Activated CD8-positive, alpha-beta memory T cell treated with anti-CD3 and anti-CD28 coated beads for 4 hours (primary cell): ENCODE measurements at places on chromosomes 1 and 21.

- DNase-seq: no peak
These were observed 16.7 kb downstream of the PALMD start for GRCh38 chr1:99662539-99663080.

DNA sequence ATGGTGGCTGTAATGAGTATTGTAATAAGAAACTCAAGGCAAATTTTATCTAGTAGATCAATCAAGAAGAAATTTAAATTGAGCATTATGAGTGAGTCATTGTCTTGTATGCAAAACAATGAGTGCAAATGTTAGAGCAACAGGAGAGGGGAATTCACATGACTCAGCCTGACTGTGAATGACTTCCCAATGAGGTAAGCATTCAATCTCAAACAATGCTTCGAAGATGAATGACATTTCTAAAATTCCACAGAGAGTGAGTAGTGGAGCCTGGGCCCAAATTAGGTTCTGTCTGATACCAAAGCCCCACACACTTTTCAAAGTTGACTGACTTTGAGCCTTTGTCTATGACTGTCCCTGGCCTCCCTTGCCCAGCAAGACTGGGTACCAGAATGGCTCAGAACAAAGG is 738.0 kb downstream of the PTPRU start:
- DNase-seq: no peak

- DNase-seq: no peak
These were observed 738.9 kb upstream of the PTBP2 start for GRCh38 chr1:95982711-95983110.

DNA sequence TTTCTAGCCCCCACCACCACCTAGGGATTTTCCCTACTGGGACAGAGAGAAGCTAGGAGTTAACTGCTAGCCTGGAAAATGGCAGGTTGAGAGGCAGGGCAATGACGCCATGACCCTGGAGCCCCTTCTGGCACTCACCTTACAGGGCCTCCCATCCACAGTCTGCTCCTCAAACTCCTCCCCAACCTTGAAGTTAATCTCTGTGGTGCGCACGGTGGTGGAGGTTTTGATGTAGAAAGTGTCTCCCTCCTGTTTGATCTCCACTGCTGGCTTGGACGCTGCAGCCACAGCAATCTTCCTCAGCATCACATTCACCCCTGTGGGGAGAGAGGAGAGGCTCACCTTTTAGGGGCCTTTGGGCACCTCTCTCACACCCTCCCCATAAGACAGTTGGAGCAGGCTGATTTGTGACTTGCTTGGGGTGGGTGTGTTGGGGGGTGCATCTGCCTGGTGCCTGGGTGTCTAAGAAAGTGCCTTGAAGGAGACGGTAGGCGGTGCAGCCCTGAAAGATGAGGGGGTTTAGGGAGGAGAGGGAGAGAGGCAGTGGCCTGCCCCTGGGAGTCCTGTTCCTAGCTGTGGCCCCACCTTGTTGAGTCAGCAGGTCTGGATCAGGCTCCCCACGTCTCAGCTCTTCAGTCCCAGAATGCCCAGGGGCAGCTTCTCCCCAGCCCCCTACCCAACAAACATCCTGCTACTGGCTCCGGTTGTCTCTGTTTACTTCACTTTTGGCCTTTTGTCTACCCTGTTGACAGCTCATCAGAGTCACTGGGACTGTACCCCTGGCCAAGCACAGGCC is 4.4 kb downstream of the CRABP2 start:
- no peak for DNase-seq

DNA sequence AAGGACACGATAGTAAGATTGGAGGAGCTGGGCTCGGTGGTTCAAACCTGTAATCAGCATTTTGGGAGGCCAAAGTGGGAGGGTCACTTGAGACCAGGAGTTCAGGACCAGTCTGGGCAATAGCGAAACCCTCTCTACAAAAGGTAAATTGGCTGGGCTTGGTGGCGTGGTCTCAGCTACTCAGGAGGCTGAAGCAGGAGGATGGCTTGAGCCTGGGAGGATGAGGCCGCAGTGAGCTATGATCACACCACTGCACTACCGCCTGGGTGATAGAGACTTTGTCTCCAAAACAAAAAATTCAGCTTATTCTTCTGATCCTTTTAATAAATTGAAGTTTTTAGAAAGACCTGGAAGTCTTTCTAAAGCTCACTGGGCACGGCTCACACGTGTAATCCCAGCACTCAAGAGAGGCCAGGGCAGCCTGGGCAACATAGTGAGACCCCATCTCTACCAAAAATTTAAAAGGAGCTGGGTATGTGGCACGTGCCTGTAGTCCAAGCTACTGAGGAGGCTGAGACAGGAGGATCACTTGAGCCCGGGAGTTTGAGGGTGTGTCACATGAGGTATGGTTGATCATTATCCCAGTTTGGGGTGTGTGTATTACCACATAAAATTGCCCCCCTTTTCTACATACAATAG is 15.3 kb downstream of the MASP2 start:
- no peak for DNase-seq

GRCh38 chr1:83583351-83584014 is 415.4 kb downstream of the TTLL7 start:
- DNase-seq: no peak

DNA sequence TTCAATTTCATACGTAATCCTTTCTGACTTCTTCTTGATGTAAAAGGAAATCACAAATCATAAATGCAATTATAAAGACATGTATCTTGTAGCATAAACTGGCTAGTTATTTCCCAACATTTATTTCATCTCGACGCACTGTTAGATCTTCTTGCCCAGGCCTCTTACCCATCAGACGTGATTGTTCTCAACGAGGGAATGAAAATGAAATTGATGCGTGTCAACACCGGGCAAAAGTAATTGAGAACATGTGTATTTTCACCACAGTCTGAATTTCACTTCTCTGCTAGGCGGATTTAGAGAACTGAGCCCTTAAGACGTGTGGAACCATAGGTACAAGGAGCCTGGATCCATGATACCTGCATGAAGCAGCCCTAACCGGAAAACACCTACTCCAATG is 519.7 kb downstream of the KCNT2 start:
- DNase-seq: no peak

- DNase-seq: no peak
These were observed 32.7 kb upstream of the SUCO start for GRCh38 chr1:172500207-172500606.

GRCh38 chr1:202709276-202710041 is 795 bp downstream of the SYT2 start:
- no peak for DNase-seq

- DNase-seq: no peak
These were observed 10.3 kb downstream of the AHCTF1 start for GRCh38 chr1:246921481-246921880.
